A673 (cell line): ENCODE measurements at places on chromosomes 12 and 14. TPM values are rescaled to one million over a fixed set of nuclear protein-coding genes. Genes with fewer than 3 reads are reported as not detected.

DNA sequence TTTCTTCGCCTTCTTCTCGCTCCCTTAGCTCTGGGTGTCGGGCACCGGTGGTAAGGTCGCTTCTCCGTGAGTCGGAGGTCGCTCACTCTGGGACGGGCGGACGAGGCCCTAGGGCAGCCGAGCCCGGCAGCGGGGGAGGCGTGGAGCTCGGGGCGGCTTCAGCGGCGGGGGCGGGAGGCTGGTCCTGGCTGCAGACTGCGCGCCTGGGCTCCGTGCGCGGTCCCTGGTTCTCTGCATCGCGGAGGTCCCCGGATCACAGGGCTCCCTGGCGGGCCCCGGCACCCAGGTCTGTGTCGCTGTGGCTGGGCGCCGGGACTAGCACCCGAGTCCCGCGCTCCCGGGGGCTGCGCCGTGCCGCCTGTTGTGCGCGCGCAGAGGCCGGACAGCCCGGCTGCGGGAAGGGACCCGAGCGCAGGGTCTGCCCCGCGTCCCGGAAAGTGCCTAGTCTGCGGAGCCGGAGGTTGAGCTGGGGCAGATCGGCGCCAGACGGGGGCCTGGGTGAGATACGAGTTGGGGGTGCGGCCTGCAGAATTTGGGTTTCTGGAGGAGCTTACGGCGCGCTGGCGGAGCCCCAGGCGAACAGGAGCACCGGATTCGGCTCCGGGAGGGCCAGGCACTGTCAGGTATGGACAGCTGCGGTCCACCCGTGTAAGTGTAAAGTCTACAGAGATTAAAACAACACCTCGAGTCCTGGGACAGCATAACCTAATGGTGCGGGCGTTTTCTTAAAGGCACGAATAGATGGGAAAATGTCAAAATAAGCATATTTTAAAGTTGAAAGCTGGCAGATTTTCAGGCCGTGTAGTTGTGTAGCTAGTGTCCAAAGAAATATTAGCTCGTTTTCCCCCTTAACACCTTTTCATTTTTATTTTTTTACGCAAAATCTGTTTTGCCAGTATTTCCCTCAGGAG is 713 bp downstream of the FRMD6 start:
- H3K27me3 ChIP-seq, result no peaks in the 10 kb centered on the region
- peak overlapping the region; percentile 95 for H3K4me3 ChIP-seq

GRCh38 chr14:44108601-44109000 is 398.5 kb downstream of the FSCB start:
- DNase-seq, result no peak
- no peaks in the 10 kb centered on the region for H3K27me3 ChIP-seq
- H3K4me3 ChIP-seq, result no peak overlapping the region
- no peak overlapping the region for H3K27ac ChIP-seq

- no peak overlapping the region for H3K4me3 ChIP-seq
- peaks cover 2% of the 10 kb centered on the region for H3K36me3 ChIP-seq
- DNase-seq, result no peak
- H3K27me3 ChIP-seq, result no peaks in the 10 kb centered on the region
These were observed 59.5 kb upstream of the RNU6-7 start for GRCh38 chr14:32142341-32142740.

DNA sequence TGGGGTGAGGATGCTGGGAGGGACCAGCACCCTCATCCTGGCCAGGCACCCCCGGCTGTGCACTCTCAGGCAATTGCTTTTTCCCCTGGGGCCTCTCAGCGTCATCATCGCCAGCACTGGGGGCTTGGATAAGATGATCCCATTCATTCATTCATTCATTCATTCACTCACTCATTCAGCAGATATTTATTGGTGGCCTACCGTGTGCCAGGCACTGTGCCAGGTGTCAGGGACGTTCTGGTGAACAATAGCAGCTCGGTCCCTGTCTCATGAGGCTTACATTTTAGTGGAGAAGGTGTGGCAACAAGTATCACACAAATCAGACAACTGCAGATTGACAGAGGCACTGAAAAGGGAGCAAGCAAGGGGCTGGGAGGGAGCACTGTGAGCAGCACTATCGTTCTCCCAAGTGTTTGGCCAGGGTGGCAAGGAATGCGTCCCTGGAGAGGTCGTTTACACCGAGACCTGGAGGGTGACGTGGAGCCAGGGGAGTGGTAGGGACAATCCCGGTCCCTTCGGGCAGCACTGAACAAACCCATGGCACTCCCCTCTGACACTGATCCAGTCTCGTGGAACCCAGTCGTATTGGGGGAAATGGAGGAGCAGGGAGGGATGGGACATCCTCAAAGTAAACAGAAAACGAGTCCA is 124.1 kb downstream of the PAPOLA start:
- no peaks in the 10 kb centered on the region for H3K36me3 ChIP-seq
- H3K27me3 ChIP-seq, result no peaks in the 10 kb centered on the region
- H3K27ac ChIP-seq, result no peak overlapping the region
- no peak for DNase-seq
- H3K4me1 ChIP-seq, result no peaks in the 10 kb centered on the region

DNA sequence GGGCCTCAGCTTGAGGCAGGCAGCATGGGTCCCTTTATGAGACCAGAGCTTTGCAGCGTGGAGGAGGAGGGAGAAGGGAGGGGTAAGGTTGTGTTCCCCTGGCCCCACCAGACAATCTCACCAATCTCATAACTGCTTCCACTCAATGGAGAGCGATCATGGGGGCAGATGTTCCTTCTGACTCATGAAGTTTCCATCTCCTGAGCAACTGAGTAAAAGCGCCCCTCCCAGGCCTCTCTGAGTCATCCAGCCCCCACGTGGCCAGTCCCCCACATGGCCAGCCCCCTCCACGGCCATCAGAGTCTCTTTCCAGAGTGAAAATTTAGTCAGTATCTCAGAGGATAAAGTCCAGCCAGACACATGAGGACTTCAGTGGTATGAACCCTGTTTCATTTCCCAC is 39.2 kb upstream of the PLXNC1 start:
- H3K27ac ChIP-seq, result no peak overlapping the region
- no peak for DNase-seq
- H3K4me1 ChIP-seq, result no peaks in the 10 kb centered on the region

IFNG-AS1 gene
- total RNA-seq, result not detected in 2 replicates

ANKLE2 gene
- total RNA-seq, result 103 and 107 TPM in 2 replicates

NINJ2 gene
- total RNA-seq, result 0.42 TPM in 1 of 2 replicates, not detected in the other

MYO1H gene
- not detected in 2 replicates for total RNA-seq

RAD9B gene
- 0.28 TPM in 1 of 2 replicates, not detected in the other for total RNA-seq

CLEC4D gene
- total RNA-seq, result not detected in 2 replicates

CYP27B1 gene
- 4.5 and 4.7 TPM in 2 replicates for total RNA-seq

PLA2G1B gene
- total RNA-seq, result not detected in 2 replicates
